ENCODE measurements at places on chromosomes 6 and 20.

GRCh38 chr6:151807513-151808370, at the start of gene ESR1:
Gene ESR1 (plus strand): TSS chr6:151807682. CDS start chr6:151807913, 231 bp downstream.
- no peak for DNase-seq

DNA sequence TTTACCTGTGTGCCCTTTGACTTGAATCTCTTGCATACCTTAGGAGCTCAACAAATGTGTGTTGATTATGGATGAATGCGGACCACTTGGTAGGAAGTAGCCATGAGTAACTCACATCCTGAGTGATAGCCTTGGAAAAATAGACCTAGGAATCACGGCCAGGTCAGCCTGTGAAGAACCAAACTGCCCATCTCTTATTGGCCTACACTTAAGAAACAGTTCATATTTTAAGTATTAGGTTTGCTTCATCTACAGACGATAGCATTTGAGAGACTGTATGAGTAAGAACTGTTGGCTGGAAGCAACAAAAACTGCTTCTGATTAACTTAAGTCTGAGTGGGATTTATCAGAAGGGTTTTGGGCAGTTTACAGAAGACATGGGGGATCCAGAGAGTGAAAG, 320.1 kb upstream of the PRND start:
- DNase-seq, result no peak

DNA sequence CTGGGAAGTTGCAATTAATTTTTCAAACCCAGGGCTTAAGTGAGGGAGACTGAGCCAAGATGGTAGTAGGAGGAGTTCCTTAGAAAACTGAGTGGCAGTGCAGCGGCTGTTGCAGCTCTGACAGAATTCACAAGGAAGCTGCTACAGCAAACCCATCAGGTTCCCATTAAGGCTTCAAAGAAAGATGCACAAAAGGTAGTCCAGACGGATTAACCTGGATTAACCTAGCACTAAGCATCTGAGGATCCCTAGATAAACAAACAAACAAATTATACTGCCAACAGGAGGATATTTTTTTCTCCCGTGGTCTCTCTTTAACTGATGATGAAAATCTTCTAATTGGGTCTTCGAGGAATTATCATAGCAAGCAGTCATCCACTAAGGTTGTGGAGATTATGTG, 5.2 kb downstream of the TENT5A start:
- no peak for DNase-seq

- DNase-seq, result no peak
Measured at GRCh38 chr6:43624786-43625288, 4.2 kb downstream of the GTPBP2 start.
